Activated CD4-positive, alpha-beta T cell treated with anti-CD3 and anti-CD28 coated beads, Interleukin-2, amount 50 U/mL, for 48 hours (primary cell): ENCODE measurements at places on chromosomes 1 and 21.

DNA sequence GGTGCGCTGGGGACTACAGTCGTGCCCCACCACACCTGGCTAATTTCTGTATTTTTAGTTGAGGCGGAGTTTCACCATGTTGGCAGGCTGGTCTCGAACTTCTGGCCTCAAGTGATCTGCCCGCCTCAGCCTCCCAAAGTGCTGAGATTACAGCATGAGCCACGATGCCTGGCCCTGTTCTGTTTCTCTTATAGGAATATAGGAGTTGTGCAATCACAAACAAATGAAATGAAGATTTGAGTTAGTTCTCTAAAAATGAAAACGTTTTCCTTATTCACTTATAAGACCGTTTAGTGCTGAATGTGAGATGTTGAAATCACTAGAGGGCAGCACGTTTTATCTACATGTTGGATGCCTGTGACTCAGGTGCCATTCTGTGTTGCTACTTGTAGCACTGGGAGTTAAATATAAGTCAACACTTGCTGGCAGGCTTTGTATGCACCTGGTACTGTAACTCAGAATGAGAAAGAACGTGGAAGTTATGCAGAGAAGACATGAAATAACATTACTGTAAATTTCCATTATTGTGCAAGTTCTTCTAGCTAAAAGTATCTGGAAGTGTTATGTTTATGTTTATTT, 45.8 kb downstream of the MIGA1 start:
- no peak for DNase-seq

DNA sequence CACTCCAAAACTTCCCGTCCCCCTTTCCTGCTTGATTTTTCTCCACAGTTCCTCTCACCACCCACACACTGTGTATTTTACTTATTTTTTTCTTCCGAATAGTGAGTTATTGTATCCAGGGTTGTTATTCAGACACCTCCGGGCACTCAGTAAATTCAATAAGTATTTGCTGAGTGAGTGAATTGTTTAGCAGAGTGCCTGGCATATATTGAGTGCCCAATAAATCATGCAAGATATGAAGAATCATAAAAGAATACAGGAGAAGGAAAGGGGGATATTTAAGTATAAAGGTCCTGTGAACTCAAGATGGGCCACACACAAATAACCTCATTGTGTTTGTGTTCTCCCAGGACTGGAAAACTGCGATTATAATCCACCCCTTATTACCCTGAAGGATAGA, 139.9 kb downstream of the GALNT2 start:
- no peak for DNase-seq

DNA sequence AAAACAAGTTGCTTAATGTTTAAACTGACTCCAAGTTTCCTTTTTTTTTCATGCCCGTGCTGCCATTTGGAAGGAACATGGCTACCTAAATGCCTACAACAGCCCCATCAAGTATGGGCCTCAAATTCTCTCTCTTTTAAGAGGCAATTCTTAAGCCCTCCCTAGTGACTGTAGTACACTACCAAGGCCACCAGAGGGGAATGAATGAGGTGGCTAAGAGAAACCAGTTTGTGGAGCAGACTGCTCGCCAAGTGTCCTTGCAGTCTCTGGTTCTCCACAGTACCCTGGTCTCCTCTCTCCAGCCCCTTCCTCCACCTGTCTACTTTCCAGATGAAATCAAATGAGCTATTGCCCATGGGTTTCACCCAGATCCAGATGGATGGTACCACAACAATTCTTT, 1809.6 kb downstream of the BRINP3 start:
- no peak for DNase-seq

GRCh38 chr1:75273110-75273509, 138.9 kb downstream of the LHX8 start:
- no peak for DNase-seq

DNA sequence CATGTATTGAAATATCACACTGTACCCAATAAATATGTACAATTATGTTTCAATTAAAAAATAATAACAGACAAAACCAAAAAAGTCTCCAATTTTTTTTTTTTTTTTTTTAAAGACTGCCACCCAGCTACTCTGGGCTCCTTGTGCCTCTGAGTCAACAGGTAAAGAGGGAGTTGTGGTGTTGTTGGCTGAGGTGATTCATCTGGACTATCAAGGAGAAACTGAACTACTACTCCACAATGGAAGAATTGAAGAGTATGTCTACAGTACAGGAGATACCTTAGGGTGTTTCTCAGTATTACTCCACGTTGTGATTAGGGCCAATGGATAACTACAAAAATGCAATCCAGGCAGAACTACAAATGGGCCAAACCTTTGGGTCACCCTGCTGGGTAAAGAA, 67.9 kb downstream of the SCMH1 start:
- DNase-seq: no peak

GRCh38 chr1:90705956-90706355, 11.1 kb downstream of the BARHL2 start:
- no peak for DNase-seq

DNA sequence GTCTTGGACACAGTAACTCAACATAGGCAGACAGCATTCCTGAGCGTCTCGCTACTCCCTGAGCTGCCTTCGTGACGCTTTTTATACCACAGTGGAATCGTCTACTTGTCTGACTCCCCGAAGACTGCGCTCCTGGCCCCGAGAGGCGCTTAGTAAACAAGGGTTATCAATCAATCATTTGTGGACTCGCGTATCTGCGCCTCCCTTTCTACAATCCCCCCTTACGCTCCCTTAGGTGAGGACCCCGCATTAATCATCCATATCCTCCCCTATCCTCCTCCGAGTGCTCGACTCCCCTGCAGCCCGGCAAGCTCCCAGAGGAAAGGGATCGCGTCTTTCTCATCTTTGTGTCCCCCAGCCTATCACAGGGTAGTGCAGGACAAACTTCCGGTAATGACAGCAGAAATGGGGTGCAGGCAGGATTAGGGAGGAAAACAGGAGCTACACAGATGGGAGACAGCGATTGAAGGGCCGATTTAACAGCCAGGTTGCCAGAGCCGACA, 522 bp downstream of the TMEM59 start:
- peak; percentile 44 for DNase-seq

GRCh38 chr1:54223441-54224202, 23.7 kb downstream of the MRPL37 start:
- no peak for DNase-seq

DNA sequence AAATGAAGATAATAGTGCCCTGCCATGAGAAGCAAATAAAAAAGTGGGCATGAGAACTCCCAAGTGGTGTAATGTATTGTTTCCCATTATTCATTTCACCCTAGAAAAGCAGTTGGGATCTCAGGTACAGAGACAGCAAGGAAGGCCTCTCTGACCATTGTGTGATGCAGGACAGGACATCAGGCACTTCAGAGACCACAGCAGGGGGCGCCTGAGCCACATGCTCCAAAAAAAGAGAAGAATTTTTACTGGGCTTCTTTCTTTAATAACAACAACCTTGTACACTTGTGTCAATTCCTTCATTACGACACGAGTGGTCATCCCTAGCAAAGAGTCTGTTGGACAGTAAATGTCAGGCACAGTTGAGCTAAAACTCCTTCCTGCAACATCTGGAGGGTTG, 533.3 kb downstream of the OMA1 start:
- no peak for DNase-seq

- DNase-seq: no peak
Observed at GRCh38 chr1:59574085-59574484, 240.7 kb upstream of the HOOK1 start.

DNA sequence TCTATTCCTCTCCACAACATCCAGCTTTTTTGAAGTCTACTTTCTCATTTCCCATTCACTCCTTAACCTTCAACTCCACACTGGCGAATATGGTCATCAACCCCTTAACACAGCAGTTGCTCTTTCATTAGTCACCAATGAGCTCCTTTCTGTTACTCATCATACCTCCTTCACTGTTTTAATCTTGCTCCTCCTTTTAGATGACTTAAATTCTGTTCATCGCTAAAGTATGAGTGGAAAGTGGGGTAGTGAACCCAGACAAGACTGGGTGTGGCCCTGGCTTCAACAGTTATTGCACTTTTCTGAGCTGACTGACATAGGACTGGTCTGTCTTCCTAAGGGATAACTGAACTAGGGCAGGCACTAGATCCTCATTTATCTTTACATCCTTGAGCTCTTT, 51.3 kb downstream of the AKT3 start:
- DNase-seq: no peak

DNA sequence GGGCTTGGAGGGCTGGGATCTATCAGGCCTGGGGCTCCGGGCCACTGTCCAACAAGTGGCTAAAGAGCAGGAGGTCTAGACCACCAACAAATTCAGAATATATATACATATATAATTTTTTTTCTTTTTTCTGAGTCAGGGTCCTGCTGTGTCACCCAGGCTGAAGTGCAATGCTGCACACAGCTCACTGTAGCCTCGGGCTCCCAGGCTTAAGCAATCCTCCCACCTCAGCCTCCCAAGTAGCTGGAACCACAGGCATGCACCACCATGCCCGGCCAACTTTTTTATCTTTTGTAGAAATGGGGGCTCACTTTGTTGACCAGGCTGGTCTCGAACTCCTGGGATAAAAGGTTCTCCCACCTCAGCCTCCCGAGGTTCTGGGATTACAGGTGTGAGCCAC, 6.8 kb upstream of the LAPTM5 start:
- DNase-seq: no peak

- DNase-seq: no peak
Observed at GRCh38 chr1:220741825-220742224, 6.3 kb upstream of the MTARC2 start.

DNA sequence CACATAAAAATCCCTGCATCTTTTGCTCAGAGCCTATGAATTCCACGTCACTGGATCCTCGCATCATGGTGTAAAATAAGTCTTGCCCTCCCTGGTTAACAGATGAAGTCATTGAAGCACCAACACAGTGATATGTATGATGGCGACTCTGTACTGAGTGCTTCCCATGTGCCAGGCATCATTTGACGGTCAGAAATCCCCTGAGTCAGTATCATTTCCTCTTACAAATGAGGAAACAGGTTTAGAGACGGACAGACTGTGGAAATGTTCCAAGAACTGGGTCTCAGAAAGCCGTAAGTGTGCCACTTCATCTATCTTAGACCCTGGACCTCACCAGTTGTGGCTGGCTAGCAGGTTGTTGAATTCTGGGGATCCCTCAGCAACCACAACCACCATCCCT, 5.1 kb upstream of the OLFML2B start:
- no peak for DNase-seq

GRCh38 chr1:46522184-46522968, 29.1 kb downstream of the KNCN start:
- DNase-seq: peak; percentile 59

DNA sequence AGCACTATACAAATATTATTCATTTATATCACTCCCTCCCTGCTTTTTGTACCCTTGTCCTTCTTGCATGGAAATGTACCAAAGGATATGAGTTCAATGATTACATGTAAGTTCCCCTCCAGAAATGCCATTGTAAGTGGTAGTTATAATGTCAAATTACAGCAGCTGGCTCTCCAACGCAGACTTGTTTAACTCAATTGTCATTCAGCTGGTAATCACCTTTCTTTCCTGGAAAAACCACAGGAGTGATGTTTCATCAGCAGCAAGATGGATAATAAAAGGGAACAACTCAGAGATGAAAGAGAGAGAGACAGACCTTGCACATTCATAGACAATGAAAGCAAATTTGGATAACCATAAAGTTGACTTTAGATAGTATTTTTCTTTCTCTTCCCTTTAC, 578.6 kb upstream of the PBX1 start:
- DNase-seq: no peak

GRCh38 chr1:24900486-24900849, 29.6 kb downstream of the RUNX3 start:
- peak; percentile 50 for DNase-seq

DNA sequence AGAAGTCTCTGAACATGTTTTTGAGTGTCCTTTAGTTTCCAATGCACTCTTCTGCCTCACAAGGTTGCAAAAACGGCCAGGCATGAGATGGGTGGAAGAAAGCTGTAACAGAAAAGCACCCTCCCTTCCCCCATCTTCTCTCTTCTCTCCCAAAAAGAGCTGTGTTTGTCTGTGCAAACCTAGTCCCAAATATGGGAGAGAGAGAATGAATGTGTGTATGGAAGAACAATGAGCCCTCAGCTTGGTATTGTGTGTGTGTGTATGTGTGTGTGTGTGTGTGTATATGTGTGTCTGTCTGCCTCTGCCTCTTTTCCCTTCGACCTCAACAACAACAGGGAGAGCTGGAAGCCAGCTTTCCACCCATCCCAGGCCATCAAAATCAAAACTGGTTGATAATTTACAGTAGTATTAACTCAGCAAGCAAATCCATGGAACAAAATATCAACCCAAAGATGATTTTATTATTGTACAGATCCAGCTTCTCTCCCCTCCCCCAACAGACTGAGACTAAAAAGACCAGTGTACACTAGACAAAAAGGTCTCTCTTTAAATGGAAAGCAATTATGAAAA, 1.8 kb downstream of the RERE start:
- no peak for DNase-seq

GRCh38 chr21:42666023-42666747, 12.8 kb downstream of the PDE9A start:
- DNase-seq: peak; percentile 38
